ENCODE measurements at places on chromosomes 7 and 10.

GRCh38 chr7:37899712-37900247 is 16.8 kb downstream of the SFRP4 start:
- DNase-seq, result no peak

DNA sequence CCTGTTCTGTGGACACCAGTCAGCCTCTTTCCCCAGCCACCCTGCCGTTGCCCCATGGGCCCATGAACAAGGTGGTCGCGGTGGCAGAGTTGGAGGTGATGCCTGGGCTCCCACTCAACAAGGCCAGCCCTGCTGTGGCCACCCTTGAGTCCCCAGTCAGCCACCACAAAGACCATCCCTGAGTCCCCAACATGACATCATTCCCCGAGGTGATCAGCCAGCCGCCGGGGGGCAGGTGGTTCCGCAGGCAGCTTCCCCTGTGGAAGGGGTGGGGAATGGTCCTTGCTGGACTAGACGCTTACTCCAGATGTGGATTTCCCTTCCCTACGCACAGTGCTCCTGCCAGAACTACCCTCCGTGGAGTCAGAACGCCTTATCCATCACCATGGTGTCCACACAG is 271.7 kb downstream of the PTPRN2 start:
- no peak for DNase-seq

DNA sequence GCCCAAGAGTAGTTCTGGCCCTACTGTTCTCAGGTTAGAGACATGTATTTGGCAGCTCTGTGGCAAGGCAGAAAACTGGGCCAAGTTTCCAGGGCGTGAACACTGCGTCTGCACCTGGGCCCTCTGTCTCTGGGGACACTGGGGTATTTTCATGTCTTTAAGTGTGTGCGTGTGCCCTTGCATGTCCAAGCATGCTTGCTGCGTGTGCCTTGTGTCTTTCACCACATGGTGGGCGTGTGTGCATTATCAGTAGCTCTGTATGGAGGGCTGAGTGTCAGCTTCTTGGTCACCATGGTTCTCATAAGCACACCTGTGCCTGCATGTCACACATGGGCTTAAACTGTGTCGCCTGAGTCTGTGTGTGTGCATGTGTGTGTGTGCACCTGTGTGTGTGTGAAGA is 69.3 kb downstream of the HIPK2 start:
- DNase-seq, result no peak

DNA sequence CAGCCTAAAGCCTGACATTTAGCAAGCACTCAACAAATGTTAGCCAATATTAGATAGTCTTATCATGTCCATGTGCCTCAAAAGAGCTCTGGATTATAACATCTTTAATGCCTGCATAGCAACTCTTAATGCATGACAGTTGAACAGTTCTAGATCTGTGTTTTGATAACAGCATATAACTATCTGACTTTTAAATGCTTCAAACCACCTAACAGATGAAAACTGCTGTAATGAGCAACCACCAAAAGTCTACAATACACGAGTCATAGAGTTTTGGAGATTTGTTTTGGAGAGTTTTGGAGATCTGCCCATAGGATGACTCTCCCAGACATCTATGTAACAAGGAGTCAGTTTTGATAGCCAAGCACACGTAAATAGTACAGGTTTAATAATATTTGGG is 227.3 kb downstream of the TWIST1 start:
- DNase-seq, result no peak

GRCh38 chr7:30668102-30668501 is 14.2 kb downstream of the CRHR2 start:
- DNase-seq, result no peak

GRCh38 chr10:71546220-71546619 is 149.5 kb downstream of the CDH23 start:
- DNase-seq, result no peak

GRCh38 chr10:23432166-23432565 is 6.7 kb upstream of the OTUD1 start:
- no peak for DNase-seq

DNA sequence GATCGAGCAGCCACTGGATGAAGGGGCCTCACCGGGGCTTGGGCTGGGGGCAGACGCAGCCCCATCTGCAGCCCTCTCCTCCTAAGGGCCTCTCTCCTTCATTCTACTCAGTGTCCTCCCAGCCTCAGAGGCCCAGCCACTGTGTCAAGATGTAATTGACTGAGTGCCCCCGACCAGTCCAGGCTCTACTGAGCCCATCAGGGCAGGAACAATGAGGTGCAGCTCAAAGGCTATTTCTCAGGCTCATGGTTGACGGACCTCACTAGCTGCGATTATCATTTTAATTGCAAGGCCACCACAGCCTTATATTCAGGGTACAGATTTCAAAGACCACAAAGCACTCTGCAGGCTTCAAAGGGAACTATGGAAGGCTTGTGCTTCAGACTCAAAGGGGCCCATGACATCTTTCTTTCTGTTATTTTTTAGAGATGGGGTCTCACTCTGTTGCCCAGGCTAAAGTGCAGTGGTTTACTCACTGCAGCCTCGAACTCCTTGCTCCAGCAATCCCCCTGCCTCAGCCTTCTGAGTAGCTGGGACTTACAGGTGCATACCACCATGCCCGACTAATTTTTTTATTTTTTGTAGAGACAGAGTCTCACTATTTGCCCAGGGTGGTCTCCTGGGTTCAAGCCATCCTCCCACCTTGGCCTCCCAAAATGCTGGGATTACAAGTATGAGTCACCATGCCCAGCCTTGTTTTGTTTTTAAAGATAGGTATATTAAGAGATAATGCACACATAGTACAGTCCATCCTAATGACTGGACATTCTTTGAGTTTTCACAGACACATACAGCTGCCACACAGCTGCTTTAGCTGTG is 23.7 kb downstream of the SLC29A3 start:
- DNase-seq, result no peak

DNA sequence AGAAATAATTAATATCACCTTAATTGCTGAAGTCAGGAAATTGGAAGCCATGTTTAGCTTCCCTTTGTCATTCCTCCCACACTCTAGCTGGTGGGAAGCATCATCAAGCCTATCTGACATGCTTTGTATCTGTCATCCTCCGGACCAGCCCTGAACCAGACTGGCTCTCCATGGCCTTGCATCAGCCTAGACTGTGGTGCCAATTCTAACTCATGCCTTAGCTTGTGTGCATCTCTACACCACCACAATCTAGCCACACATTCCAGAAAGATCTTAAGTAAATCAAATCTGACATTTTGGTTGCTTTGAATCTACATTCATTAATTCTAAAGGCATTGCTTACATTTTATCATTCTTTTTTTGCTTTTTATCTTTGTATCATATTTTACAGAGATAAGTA is 196.4 kb upstream of the VSTM2A start:
- DNase-seq, result no peak

Measured in DMS 273 treated with DMSO at 0.1 percent for 48 hours (cell line).